Esophagus squamous epithelium (tissue), 5 donors: ENCODE measurements at places on chromosomes 5 and 9.

GRCh38 chr9:128397831-128398230 lies 22.8 kb upstream of the CERCAM start:
- DNase-seq, result no peak

- DNase-seq, result no peak
Observed at GRCh38 chr9:129596541-129597331, 24.2 kb downstream of the C9orf50 start.

DNA sequence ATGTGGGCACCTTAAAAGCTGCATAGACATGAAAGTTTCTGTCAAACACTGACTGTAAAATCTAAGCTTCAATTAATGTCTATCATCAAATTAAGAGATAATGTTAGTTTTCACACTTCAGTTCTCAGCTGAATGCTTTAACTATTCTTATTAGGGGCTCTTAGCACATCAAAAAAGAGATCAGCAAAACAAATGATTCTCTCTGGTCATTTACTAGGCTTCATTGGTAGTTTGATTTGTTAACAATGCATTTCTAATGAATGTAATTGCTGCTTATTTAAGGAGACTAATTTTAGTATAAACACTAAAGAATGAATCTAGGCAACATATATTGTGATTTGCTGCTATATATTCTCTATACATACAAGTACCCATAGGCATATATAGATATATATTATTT lies 1182.0 kb downstream of the MAT2B start:
- no peak for DNase-seq

- no peak for DNase-seq
Observed at GRCh38 chr9:137606005-137606621, 627 bp downstream of the ARRDC1 start.

DNA sequence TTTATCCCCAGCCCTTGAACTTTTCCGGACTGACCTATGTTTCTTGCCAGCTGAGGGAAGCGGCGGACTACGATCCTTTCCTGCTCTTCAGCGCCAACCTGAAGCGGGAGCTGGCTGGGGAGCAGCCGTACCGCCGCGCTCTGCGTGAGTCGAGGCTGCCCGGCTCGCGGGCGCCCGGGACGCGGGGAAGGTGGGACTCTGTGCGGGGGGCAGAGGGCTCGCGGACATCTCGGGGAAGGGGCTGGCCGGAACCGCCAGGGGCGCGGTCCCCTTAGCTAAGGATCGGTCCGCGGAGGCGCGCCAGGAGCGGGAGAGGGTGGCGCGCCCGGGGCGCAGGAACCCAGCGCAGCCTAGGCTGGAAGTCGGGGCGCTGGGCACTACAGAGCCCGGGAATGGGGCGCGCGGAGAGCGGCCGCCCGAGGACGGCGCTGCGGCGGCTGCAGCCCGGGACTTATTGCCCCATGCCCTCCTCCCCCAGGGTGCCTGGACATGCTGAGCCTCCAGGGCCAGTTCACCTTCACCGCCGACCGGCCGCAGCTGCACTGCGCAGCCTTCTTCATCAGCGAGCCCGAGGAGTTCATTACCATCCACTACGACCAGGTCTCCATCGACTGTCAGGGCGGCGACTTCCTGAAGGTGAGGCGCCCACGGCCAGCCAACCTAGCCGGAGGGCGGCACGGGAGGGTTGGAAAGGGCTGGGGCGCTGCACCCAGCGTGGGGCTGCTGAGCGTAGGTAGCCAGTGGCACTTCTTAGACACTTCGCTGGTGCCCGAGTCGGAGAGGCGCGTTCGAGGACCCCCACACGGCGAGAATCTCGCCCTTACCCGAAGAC lies 922 bp downstream of the CRHBP start:
- no peak for DNase-seq

GRCh38 chr9:116372081-116372673 lies 218.6 kb downstream of the PAPPA start:
- no peak for DNase-seq

GRCh38 chr5:168312606-168313295 lies 21.3 kb downstream of the WWC1 start:
- no peak for DNase-seq

DNA sequence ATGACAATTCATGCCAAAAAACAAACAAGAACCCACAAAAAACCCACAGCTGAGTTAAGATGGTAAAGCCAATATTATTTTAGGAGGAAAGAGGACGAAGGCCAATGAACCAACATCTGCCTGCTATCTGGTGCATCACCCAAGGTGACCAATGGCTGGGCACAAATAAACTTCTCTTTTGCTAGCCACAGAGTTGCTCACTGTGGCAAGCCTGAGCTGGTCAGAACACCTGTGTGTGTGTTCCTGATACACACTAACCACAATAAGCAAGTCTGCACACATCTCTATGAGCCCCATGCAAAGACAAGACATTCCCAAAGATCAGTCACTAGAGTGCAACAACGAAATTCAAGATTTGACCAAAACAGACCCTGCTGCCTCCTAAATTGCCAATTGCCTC lies 63.1 kb downstream of the RNF38 start:
- DNase-seq, result no peak

- no peak for DNase-seq
Observed at GRCh38 chr5:21221616-21222015, 1233.6 kb upstream of the CDH18 start.

DNA sequence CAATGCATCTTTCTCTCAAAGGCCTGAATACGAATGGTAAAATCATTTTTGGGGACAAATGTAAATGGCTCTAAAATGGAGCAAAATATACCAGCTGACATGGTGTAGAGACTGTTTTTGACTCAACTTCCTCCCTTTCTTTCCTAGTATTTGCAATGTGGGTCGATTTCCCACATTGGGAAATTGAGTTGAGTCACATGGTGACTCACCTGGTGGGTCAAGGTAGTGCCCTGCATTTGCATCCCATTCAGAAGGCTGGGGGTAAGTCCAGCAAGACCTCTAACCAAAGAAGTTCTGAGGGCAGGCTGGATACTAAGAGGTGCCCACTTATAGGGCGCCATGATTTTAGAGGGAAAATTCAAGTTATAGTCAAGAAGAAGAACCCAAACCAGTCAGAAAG lies 179.6 kb upstream of the MPDZ start:
- no peak for DNase-seq

- no peak for DNase-seq
Observed at GRCh38 chr9:82923912-82924605, 138.9 kb downstream of the RASEF start.

- DNase-seq, result no peak
Observed at GRCh38 chr9:89640801-89641200, 36.0 kb downstream of the GADD45G start.

DNA sequence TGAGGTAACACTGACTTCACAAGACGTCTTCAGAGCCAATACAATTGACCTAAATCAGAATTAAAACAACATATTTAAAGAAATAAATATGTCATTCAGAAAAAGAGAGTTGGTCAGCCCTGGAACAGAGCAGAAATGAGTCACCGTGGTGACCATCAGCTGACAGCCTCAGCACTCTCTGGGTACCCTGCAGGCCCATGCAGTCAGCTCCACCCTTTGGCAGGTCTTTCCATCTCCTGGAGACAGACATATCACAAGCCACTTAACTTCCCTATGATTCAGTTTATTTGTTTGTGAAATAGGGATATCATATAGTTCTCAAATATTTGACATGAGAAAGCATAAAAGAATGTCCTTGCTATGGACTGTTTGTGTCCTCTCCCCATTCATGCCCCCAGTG lies 151.6 kb upstream of the MEF2C start:
- DNase-seq, result no peak

GRCh38 chr9:79977510-79978197 lies 405.9 kb downstream of the TLE4 start:
- no peak for DNase-seq

DNA sequence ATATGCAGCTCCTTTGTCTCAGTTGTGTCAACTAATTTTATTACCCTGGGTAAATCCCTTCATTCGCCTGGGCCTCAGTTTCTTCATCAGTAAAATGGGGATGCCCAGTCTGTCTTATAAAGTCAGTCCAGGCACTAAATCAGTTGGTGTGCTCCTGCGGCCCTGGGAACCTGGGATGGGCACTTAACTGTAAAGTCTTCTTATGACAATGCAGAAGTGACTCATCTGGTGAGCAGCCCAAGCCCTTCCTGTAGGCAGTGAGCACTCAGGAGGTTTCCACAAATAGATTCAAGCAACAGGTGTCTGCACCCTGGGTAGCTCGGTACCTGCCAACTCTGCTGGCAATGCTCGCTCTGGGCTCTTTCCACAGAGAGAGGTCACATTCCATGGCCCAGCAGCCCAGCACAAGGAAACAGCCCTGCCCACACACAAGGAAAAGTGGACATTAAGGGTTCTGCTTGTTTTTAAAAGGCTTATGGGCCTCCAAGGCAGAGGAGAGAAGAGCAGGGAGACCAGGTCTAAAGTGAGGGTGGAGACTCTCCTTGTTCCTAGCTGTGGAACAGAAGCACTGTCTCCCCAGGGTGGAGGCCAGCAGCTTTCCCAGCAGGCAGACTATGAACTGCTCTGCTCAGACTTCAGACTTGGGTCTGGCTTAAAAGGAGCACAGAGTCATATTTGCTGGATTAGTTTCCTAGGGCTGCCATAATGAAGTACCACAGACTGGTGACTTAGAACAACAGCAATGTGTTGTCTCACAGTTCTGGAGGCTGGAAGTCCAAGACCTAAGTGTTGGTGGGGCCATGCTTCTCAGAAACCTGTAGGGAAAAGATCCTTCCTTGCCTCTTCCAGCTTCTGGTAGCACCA lies 89.7 kb upstream of the ADRA1B start:
- no peak for DNase-seq

DNA sequence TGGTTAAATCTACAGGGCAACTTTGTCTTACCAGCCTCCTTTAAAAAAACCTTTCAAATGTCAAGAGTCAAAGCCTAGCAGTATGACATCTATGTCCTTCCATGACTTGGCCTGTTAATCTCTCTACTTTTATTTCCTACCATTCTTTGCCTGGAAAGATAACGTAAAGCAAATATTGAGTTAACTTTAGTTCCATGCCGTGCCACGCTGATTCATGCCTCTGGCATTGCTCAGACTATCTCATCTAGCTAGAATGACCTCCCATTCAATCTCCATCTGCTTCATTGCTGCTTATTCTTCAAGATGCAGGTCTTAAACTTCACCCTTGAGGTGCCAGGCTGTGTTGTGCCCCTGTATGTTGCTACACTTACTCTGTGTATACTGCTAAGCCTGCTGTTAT lies 729.8 kb downstream of the EFNA5 start:
- DNase-seq, result no peak

- no peak for DNase-seq
Observed at GRCh38 chr5:73979321-73979720, 353.3 kb downstream of the ARHGEF28 start.

- DNase-seq, result no peak
Observed at GRCh38 chr5:136642976-136643375, 277.6 kb upstream of the TRPC7 start.

- DNase-seq, result no peak
Observed at GRCh38 chr9:129748249-129748648, 4.6 kb downstream of the PTGES start.

GRCh38 chr5:174231956-174232487 lies 186.5 kb downstream of the NSG2 start:
- no peak for DNase-seq

DNA sequence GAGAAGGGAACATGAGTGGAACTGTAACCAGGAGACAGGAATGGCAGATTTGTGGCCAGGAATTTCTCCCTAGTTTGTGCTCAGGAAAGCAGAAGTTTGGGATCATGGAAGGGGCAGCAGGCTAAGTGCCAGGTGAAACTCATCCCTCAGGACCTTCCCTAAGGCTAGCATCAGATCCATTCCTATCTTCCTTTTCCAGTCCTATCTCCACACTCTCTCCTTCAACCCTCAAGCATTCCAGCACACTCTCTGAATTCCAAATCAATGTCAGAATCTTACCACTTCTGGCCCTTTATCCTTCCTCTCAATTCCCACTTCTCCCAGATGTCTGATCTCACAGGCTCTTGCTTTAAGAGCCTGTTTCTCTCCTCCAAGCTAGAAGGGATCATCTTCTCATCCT lies 53.2 kb upstream of the GRIA1 start:
- DNase-seq, result no peak

- no peak for DNase-seq
Observed at GRCh38 chr5:1642621-1643061, 118.9 kb upstream of the LPCAT1 start.

- no peak for DNase-seq
Observed at GRCh38 chr5:180976518-180976917, 12.1 kb upstream of the BTNL3 start.

GRCh38 chr5:11683666-11684065 lies 220.6 kb downstream of the CTNND2 start:
- DNase-seq, result no peak

DNA sequence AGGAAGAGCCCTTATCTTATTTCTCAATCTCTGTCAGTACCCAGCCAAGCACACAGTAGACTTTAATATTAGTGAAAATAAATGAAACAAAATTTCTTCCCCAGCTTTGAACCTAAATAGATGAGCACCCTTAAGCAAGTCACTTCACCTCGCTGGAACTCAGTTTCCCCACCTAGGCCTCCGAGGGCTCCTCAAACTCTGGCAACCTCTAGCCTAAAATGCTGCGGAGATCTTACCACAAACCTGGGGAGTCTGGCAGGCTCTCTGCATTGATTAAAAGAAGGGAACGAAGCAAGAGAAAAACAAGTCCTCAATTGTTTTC lies 326 bp downstream of the RIGI start:
- no peak for DNase-seq

DNA sequence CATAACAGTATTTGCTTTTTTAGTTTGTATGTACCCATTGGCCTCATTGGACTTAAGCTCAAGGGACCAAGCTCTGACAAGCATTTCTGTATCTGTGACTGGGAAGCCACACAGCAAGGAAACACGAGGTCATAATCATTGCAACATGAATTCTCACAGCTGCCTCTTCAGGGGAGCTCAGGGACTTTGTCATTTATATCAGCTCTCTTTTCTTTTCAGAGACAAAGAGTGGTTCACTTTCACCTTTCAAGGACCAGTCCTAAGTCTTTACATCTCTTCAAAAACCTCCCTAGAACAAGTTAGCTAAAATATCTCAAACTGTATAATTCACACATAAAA lies 58.6 kb downstream of the ADAMTS12 start:
- no peak for DNase-seq

- DNase-seq, result no peak
Observed at GRCh38 chr9:86512929-86513328, 158.7 kb upstream of the TUT7 start.

DNA sequence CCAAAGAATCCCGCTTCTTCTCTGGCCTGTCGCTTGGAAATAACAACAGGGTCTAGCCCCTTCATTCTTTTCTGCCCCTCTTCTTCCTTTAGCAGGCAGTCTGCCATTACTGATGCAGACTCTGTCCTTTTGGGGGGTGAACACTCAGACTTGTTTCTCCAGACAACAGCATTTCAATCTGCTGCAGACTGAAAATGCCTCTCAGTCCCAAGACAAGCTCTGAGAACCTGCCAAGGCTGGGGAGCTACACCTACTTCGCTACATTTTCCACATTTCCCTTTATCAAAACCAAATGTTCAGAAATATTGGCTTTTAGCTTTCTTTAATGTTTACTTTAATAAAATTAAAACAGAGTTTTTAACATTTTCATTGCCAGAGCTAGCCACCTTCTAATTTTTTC lies 152.4 kb downstream of the MPDZ start:
- DNase-seq, result no peak

GRCh38 chr5:93141969-93142368 lies 439.1 kb downstream of the NR2F1-AS1 start:
- DNase-seq, result no peak

- no peak for DNase-seq
Observed at GRCh38 chr9:112863746-112864145, 26.9 kb downstream of the SLC46A2 start.

- DNase-seq, result no peak
Observed at GRCh38 chr9:78692871-78693270, 395.9 kb downstream of the PSAT1 start.

GRCh38 chr5:113660706-113661250 lies 147.3 kb downstream of the YTHDC2 start:
- no peak for DNase-seq

- DNase-seq, result no peak
Observed at GRCh38 chr5:43773478-43773844, 170.5 kb downstream of the NNT start.
